ENCODE measurements at places on chromosomes 12 and 14. TPM values are rescaled to one million over a fixed set of nuclear protein-coding genes. Genes with fewer than 3 reads are reported as not detected.
A peak's percentile ranks its signal among the peaks of the same experiment; 100 is the strongest.

MMP19 gene
- total RNA-seq = 6.2 TPM

GSC gene
- total RNA-seq = not detected

FIGNL2 gene
- 0.42 TPM for total RNA-seq

ANO2 gene
- 17.9 TPM for total RNA-seq

TMEM229B gene
- 2.9 TPM for total RNA-seq

- DNase-seq = no peak
These were observed 15.4 kb upstream of the PIWIL1 start for GRCh38 chr12:130322263-130322662.

DNA sequence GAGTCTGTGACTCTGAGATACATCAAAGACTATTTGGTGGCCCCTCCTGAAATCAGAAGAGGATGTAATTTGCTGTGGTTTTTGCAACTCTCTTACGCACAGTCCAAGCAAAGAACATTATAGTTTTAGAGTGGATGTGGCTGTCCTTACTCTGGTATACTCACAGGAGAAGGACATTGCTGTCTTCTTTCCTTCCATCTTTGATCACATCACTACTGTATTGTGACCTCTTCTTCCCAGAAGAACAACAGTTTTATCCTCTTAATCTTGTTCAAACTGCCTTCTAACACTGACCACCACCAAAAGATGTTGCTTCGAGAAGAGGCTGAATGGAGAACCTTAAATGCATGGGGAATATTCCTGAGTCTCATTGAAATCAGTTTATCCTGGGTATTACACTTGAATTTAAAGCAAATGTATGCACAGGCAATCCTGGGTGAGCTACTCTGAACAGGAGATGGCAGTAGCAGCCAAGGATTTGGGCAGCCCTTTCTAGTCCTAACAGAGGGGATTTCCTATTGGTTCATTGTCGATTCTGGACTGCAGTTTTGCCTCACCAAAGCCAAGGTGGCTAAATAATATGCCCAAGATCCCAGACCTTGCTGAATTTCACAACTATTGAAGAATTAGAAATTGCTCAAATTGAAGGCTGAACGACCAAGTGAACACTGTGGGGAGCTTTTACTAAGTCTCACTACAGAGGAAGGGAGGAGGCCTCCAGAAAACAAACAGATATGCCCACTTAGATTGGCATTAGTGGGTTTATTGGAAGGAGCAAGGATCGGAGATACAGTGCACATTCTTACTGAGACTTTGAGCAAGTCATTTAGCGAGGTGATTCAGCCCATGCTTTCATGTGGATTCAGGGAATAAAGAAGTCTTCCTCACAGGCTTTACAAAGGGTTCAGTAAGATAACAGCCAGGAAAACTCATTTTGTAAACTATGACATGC, 282.8 kb downstream of the PAWR start:
- DNase-seq = no peak

GRCh38 chr14:99497341-99497740, 16.1 kb downstream of the CCNK start:
- DNase-seq = no peak

DNA sequence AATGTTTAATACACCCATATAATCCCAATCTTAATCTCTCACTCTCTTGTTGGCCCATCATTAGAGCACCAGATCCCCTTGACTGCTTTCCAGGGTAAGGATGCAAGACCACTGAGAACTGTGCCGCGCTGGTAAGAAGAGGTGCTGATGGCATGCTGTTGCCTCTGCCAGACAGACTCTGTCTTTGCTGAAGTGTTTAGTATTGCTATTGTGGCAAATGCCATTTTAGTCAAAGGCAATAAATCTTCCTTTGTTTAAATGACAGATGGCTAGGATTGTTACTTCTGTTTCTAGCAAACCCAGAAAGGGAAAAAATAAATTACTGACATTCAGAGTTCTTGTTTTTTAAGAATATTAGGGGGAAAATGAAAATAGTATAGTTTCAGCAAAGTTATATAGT, 152.3 kb downstream of the MON2 start:
- no peak for DNase-seq

- no peak for DNase-seq
These were observed 2.9 kb upstream of the NYNRIN start for GRCh38 chr14:24395609-24396582.

- no peak for DNase-seq
These were observed 109.7 kb upstream of the VASH1 start for GRCh38 chr14:76651410-76652055.

DNA sequence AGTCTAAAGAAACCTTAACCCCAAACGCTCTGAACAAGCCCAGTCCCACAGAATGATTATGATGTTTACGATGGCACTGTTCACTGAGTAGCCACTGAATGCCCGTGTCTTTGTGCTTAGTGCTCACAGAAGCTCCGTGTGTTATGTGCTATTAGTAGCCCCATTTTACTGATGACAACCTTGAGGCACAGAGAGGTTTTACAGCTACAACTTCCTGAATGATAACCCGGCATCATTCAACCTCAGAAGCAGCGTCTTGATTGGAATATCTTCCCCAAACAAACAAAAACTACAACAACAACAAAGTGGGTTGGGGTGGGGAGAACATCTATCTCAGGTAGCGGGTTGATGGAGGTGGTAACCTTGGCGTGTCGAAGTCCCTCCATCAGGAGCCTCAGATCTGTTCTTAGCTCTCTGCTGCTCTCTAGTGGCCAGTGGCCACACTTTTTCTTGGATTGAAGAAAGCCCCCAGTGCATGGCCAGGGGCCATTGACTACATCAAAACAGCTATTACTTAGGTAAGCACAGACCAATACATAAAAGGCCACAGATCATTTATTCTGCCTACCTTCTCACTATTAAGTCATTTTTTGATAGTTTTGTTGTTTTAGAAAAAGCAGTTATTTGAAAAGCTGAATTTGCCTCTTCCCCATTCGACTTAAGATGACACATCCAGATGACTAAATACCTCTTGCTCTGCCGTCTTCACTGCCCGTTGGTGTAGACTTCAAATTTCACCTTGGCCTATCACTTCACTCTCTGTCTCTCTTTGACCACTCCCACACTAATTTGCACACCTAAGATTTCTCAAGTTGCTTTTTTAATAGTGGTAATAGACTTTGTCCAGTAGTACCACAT, 376.9 kb downstream of the GALC start:
- DNase-seq = peak; percentile 81

GRCh38 chr12:118851891-118852290, 129.4 kb upstream of the SRRM4 start:
- no peak for DNase-seq

- peak; percentile 60 for DNase-seq
These were observed 682 bp upstream of the TRIP11 start for GRCh38 chr14:92040431-92041051.

DNA sequence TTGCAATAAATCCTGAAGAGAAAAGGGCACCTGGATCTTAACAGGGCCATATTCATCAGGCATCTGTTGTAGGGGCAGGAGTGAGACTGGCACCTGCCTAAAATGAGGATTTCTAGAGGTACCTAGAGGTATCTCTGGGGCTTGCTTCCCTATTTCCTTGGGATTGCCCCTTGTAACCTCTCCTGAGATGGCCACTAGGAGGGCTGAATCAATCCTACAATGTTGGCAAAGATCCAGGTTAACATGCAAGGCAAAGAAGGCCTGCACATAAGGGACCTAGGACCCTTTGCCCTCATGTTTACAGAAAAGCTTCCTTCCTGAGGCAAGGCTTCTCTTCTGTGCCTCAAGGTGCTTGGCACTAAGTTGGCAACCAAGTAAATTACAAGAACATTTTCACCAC, 25.8 kb upstream of the CLEC4E start:
- DNase-seq = no peak

GRCh38 chr14:104072586-104072985, 12.9 kb upstream of the ASPG start:
- DNase-seq = no peak

DNA sequence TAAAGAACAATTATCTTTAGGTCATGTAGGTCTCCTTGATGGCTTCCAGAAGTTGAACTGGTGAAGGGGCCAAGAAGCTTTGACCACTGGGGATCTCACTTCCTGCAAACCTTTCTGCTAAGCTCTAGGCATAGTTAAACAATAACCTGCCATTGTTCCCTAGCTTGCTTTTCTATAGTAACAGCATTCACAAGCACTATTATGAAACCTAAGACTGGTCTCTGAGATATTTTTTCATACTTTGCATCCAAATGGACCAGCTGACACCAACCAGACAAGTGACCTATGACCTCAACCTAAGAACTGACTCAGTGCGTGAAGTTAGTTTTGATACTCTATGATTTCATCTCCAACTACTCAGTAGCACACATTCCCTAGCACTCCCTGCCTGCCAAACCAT, 129.1 kb downstream of the PTPRB start:
- DNase-seq = no peak

DNA sequence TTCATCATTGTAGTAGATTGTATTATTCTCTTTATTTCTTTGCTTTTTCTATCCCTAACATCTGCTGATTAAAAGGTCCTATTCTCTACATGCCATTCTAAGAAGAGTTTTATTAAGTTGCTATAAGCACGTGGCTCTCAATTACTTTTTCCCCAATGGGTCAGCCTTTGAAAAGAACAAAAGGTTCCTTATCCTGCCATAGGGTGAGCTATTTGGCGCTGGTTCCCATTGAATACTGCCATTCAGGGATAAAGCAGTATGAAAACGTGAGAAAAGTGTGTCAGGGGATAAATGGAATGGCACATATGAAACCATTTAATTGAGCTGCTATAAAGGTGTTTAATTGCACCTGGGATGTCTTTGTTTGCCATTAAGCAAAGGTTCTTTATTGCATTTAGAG, 80.9 kb downstream of the SYNE2 start:
- DNase-seq = peak; percentile 7

DNA sequence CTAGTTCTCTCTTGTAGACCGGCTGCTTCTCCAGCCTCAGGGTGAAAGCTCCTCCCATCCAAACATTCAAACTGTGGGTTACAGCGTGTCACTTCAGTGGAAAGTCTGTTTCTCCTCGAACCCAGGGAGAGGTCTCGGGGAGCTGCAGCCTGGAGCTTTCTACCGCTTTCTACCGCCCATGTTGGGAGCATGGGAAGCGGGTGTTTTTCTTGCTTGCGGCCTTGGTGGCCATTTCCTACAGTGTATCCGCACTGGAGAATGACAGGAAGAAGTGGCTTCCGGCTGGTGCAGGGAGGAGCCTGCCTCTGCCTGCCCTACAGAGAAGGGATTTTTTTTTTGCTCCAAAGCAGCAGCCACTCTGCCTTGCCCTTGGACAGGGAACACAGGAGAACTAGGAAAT, 21.2 kb downstream of the ZFP36L1 start:
- DNase-seq = no peak

DNA sequence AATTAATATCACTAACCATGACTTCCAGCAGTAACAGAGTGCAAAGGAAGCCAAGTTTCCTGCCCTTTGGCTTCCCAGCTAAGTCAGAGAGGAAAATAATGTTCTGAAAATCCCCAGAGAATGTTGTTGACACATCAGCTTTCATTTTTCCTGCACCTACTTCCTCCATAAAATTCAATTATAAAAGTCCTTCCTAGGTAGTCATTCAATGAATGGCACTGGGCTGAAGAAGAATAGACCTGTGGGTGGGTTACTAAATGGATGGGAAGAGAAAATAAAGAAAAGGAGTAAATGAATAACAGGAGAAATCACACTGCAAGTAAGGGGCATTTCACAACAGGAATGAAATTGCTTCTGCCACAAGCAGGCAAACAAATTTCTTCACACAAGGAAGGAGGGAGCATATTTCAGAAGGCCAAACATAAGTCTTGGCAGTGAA, 73.2 kb upstream of the MDM1 start:
- no peak for DNase-seq

DNA sequence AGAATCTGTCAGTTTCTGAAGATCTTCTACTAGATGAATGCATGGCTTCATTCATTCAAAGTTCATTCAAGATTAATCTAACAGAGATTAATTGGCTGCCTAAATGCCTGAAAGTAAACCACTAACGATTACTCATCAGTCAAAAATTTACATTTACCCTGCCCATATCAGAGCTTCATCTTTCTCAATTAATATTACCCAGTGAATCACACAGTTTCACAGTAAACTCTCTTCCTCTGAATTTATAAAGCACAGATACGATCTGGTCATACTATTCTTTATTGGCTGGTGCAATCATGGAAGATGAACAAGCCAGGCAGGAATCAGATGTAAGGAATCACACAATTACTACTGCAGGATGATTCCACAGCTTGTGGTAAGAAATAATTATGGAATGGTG, 377.7 kb downstream of the SLC16A7 start:
- no peak for DNase-seq
